CD4-positive, alpha-beta T cell treated with Interleukin-15 for 4 hours (primary cell): ENCODE measurements at places on chromosomes 6 and 20.

- no peak for DNase-seq
Measured at GRCh38 chr6:9515633-9516606, 899.0 kb downstream of the TFAP2A start.

GRCh38 chr6:160263196-160263939, 4.7 kb upstream of the SLC22A2 start:
- no peak for DNase-seq

- no peak for DNase-seq
Measured at GRCh38 chr6:89024456-89024855, 56.1 kb upstream of the PNRC1 start.

- no peak for DNase-seq
Measured at GRCh38 chr6:42293386-42293977, 75.8 kb upstream of the MRPS10 start.

DNA sequence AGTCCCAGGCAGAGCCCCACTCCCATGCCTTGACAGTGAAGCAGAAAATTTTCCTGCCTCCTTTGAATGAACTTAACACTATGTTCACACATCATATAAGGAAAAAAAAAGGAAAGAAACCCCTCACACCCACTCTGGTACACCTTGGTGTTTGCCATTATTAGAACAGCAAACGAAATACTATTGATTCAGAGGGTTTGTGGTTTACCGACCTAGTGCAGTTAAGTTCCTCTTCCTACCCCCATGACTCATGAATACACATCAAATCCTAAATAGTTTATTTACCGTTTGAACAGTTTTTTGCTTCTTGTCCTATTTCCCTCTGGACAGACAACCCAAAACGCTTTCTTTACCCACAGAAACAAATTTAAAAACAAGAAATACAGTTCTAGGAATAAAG, 237.7 kb downstream of the FOXA2 start:
- no peak for DNase-seq

DNA sequence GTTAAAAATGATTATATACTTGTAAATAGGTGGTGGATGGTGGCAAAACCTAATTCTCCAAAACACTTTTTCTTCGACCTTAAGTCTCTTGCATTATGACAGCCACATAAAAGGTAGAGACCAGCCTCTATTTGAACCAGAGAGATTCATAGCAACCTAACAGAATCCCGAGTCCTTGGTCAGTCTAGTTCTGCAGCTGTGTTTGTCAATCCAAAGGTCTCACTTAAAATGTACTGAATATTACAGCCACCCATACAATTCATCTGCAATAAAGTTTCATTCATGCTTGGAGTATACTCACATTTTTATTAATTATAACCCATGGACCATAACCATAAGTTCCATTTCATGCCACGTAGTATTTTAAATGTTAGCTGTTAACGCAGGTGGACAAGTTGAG, 87.2 kb downstream of the EPM2A start:
- DNase-seq, result no peak

GRCh38 chr20:37970856-37971245, 62.4 kb downstream of the TTI1 start:
- DNase-seq, result no peak

DNA sequence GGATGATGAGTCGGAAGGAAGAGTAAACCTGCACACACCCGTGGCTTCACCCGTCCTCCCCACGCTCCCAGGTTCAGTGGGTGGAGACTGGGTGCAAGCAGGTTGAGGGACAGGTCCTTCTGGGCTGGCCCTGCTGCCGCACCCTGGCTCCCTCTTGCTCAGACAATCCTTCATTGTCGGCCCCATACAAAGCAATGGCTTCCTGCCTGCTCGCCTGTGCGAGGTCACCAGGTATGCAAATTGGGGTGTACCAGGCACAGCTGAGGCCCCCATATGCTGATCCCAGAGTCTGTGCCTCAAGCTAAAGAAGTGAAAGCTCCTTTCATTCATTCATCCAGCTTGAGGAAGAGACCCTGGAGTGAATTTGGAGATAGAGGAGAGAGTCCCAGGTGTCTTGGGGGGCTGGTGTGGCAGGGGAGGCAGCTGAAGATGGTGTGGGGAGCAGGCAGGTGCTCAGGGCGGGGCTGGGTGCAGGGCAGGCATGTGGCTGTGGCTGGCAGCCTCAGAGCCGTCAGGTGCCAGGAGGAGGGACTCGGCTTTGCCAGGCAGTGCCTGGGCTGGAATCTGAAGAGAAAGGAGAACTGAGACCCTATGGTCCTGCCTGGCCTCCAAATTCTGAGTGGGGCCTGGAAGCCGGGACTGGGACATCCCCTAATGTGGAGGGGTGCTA, 4.7 kb downstream of the SLCO4A1 start:
- DNase-seq, result no peak
